ENCODE measurements at places on chromosomes 12 and 14. TPM values are rescaled to one million over a fixed set of nuclear protein-coding genes. Genes with fewer than 3 reads are reported as not detected.

Gene SLCO1C1
- total RNA-seq = 0.40 TPM

Gene STAC3
- total RNA-seq = 1.0 TPM

Gene KRT8
- total RNA-seq = 43.8 TPM

Gene TSPAN11
- total RNA-seq = 9.4 TPM

Gene EML5
- 2.4 TPM for total RNA-seq
